ENCODE measurements at places on chromosomes 16 and 17.

GRCh38 chr16:76653390-76654026, 376.3 kb downstream of the CNTNAP4 start:
- DNase-seq, result peak; percentile 59

DNA sequence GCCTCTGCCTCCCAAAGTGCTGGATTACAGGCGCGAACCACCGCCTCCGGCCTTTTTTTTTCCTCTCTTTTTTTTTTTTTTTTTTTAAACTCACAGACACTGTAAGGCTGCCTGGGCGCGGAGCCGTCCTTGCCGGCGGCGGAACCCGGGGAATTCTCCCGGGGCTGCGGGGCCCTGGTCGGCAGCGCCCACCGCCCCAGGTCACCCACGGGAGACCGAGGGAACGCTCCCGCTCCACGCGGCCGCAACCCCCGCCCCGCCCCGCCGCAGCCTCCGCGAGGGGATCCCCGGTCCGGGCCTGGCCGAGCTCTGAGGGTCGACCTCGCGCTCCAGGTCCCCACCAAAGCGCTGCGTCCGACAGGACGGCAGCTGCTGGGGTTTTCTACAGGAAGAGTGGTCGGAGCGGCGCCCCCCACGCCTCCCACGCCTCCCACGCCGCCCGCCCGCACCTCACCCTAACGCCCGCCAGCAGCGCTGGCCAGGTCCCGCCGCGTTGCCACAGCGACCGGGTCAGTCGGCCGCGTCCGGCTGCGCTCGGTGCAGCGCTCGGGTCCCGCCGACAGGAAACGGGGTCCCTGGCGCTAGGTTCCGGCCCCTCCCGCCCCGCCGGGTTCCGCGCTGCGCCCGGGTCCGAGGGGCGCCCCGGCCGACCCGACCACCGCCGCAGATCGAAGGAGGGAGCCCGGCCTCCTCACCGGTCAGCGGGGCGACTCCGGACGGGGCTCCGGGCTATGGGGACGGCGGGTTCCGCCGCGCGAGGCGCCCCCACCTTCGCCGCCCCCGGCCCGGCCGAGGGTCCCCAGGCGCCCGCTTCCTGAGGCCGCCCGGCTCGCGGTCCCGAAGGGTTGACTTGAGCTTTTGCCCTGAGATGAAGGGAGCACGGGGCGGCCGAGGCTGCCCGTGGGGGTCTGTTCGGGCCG, at the start of gene CCDC57:
Gene CCDC57 (minus strand): TSS at position 512 of the 920 bp plus-strand sequence. CDS start 10,898 bp downstream, outside the sequence.
- peak; percentile 92 for DNase-seq

GRCh38 chr16:2769675-2770056, 7.4 kb downstream of the ELOB start:
- DNase-seq, result no peak

DNA sequence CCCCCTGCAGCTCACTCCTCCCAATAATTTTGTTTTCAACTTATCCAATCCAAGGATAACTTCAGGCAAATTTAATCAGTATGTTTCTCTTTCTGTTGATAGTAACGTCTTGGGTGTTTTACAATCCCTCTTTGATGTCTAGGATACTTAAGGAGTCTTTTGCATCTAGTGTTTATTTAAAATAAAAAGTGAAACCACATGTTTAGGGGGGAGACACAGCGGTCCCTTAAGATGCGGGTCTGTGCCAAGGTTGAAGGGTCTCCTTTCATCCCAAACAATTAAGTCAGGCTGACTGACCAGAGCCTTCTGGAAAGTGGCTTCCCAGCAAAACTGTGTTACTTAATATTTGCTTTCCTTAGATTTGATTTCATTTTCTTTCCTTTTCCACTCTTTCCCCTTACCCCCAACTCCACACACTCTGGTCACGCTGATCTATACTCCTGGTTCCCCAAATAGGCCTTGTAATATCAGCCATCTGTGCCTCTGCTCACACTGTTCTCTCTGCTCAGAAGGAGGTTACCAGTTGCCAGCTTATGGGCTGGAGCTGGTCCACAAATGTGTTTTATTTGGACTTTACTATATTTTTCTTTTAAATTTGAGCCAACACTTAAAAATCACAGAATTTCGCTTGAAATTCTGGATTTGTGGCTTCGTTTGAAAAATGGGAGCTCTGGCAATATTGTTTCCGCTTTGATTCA, 11.2 kb downstream of the ANKS4B start:
- no peak for DNase-seq

GRCh38 chr17:80793421-80793820, 198.2 kb upstream of the CHMP6 start:
- no peak for DNase-seq

DNA sequence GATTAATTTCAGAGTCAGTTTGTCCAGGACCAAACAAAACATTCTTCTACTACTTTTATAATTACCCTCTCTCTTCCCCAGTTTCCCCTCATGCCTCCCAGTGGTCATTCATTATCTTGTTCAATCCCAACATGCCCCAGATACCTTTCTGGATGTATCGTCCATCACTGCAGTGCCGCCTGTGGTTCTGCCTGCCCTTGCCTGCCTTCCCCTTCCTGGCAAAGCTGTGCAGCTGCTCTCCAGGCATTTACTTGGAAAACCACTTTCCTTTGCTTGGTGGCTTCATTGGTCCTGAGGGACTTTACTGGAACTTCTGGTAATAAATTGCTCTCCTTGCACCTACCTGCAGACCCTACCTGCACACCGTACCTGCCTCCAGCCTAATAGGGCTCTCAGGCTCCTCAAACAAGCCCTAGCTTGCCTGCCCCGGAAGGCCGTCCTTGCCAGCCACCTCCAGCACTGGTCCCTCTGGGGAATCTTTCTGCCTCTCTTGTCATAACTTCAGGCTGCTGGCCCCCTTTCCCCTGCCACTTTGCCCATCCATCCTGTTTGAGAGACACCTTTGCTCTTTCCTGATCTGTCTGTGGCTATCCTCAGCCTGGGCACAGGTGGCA, 19.5 kb upstream of the MSI2 start:
- no peak for DNase-seq

- no peak for DNase-seq
Observed at GRCh38 chr16:48408688-48409087, 23.5 kb upstream of the SIAH1 start.

Measured in BE2C (cell line).